Activated CD4-positive, alpha-beta T cell treated with anti-CD3 and anti-CD28 coated beads, Interleukin-2, amount 50 U/mL, for 24 hours (primary cell): ENCODE measurements at places on chromosomes 5 and 9.

GRCh38 chr5:38650946-38651345, 94.5 kb upstream of the LIFR start:
- DNase-seq, result no peak

GRCh38 chr9:107631788-107632187, 142.2 kb upstream of the KLF4 start:
- DNase-seq, result no peak

- DNase-seq, result no peak
Measured at GRCh38 chr5:134968055-134968454, 348 bp downstream of the CATSPER3 start.

DNA sequence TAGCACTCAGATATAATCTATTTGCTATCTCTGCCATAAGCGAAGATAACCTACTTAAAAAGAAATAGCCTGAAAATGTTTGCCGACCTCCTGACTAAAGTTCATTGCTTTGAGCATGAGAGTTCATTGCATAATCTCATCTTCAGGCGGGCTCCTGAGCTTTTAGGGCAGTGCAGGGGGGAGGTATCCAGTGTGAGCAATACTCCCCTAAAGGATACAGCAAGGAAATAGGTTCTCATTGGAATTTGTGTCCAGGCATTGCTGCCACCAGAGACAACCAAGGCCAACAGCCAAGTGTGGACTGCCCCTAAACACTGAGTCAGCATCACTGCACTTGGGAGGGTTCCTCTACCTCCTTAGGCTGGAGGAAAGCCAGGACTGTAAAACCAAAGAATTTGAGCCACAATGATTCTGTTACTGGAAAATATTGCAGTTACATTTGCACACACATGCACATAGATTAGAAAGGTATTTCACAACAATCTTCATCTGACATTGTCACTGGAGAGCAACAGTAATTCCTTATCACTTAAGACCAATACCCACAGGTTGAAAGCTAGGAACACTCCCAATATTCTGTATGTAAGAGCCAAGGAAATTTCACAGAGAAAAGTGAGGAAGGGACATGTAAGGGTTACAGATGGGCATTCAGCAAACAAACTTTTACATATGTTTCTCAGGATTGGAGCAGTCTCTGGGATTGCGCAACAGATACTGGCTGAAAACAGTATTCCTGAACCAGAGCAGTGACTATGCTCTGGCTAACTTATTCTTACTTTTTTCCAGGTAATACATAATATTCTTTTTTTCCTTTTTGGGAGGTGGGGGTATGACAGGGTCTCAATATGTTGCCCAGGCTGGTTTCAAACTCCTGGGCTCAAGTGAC, 98.6 kb upstream of the TLE1 start:
- no peak for DNase-seq

- DNase-seq, result no peak
Measured at GRCh38 chr9:121038362-121038761, 11.7 kb downstream of the C5 start.

GRCh38 chr5:117769877-117770276, 1195.3 kb upstream of the SEMA6A start:
- DNase-seq, result no peak

GRCh38 chr9:83401328-83401900, 136.8 kb downstream of the FRMD3 start:
- no peak for DNase-seq
